ENCODE measurements at places on chromosomes 6 and 20.

DNA sequence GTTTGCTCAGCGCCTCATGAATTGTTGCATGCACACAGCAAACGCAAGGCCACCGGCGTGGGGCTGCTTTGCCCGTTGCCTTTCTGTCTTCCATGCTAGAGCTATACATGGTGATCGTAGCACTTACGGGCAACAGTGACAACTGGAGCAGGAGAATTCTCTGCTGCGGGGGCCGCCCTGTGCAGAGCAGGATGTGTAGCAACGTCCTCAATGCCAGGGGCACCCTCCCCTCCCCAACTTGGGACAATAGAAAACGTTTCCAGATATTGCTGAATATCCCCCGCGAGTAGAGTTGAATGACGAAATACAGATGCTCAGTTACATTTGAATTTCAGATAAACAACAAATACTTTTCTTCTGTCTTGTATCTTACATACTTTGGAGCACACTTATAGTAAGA lies 198.7 kb downstream of the TFAP2C start:
- DNase-seq, result no peak

DNA sequence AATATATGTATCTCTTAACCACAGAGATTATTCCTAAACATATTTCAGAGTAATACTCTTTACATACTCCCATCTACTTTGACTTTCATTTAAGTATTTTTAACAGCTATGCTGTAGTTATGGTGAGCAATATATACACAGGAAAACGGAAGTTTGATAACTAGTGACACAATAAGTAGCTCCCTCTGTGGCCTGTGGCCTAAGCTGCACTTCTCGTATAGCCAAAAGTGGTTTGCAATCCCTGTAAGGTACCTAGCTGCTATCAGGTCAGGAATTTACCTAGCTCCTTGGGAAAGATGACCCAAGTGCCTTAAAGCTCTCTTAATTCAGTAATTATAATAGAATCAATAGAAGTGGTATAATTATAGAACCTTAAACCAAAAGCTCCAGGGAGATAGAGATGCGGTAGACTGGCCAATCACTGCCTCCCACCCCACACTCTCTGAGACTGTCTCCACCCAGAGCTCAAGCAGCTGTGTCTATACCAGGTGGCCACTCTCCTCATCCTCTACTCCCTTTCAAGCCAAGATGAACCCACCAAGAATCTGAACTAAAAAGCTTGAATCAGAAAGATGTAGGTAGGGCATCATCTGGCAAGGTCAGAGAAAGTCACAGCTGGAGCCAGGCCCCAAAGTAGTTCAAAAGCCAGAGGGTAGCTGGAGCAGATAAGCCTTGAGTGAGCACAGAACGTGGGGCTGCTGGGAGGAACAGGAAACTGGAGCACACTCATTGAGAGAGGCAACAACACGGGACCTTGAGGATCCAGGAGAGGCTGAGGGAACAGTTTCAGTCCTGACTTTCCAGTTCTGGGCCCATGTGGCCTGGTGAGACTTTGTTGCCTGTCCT lies 84.9 kb upstream of the ASF1A start:
- no peak for DNase-seq

DNA sequence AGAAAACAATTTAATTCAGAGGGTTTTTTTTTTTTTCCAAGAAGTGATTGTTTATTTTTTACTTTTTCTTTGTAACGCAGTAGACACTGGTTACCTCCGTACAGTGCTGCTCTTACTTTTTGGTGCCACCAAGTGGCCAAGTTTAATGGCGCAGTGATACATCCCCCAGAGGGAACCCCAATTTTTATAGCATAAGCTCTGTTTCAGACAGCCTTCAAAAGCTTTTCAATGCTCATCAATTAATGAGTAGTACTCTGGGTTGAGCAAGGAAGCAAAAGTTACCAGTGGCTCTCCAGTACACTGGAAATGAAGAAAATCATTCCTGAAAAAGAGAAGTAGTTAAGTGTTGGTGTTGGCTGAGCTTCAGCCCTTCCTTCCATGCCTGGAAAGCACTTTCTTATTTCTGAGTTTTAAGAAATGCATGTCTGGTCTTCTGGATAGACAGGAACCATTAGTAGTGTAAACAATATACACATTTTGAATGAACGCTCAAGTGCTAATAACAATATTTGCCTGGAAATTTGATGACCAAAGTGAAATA lies 129.1 kb upstream of the SMLR1 start:
- peak; percentile 80 for DNase-seq

DNA sequence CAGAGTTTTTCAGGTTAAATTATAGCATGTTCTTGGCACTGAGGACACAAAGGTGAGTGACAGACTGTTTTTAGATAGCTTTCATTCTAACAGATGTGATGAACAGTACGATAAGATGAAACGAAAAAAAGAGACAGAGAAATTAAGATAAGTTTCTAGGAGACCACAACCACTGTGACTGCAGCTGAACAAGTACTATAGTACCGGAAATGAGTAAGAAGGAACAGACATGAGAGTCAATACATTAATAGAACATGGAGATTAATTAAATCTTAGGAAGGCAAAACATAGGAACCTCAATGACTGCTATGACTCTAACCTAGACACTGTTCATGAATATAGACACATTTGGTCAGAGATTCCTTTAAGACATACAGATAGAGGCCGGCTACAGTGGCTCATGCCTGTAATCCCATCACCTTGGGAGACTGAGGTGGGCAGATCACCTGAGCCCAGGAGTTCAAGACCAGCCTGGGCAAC lies 40.2 kb downstream of the HBS1L start:
- no peak for DNase-seq

DNA sequence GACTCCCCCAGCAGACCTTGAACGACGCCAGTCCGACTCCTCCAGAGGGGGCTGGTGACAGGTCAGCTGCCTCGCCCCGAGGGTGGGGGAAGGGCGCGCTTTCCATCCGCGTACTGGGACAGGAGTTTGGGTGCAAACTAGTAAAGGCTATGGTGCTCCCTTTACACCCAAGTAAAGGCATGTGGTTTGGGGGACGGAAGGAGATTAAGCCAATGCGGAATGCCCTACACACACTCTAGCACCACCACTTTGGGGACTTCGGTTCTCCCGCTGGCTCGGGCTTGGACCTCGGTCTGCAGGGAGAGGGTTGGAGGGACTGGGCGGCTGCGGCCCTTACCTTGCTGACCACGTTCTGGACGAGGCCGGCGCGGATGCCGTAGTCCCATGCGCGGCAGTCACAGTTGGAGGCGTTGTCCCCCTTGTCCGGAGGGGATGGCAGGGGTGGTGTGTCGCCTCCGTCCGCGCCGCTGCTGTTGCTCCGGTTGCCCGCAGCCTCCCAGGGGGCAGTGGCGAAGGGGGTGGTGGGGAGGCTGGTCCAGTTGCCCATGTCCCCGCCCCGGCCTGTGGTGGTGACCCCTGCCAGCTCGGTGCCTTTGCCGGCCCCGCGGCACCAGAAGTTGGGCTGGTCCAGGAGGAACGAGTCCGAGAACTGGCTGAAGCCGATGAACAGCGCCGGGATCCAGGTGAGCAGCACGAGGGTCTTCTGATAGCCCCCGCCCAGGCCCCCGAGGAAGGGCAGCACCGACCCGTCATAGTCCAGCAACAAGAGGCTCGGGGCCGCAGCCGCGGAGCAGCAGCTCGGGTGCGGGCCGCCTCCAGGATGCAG lies 1.1 kb downstream of the SLC22A23 start:
- DNase-seq, result peak; percentile 55

DNA sequence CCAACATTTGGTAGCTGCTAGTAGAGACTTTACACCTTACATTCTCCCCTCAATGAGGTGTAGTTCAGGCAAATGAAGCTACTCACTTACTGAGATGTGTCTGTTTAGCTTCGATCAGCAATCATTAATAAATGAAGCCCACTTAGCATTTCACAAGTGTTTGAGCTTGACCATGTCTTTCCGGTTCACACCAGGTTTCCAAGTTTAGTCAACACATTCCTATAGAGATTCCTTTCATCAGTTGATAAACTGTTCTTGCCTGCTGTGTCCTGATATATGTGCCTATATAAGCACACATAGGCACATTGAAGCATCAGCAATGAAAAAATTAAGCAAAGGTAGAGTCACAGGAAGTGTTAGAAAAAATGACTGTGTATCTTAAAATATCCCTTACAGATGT lies 150.0 kb downstream of the BTBD3 start:
- DNase-seq, result no peak

- DNase-seq, result no peak
Observed at GRCh38 chr20:47111576-47111975, 216.9 kb downstream of the EYA2 start.

DNA sequence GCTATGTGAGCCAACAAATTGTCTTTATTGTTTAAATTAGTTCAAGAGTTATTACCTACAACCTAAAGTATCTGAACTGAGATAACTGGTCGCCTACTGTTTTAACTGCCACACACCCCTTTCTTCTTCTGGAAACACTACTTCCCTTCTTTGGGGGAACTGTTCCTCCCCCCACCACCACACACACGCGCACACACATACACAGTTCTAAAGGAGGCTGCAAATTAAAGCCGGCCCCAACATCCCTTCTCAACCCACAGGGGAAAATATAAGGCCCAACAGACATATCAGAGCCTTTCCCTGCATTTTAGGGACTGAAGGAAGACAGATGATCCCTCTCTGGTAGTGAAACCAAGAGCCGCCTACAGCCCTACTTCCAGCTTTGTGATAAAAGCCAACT lies 348.0 kb upstream of the JARID2 start:
- DNase-seq, result no peak

GRCh38 chr20:53723621-53724020 lies 130.0 kb upstream of the ZNF217 start:
- no peak for DNase-seq

- no peak for DNase-seq
Observed at GRCh38 chr6:147441751-147442150, 66.7 kb upstream of the SAMD5 start.

- peak; percentile 97 for DNase-seq
Observed at GRCh38 chr6:41071923-41072835, at the start of gene OARD1. Gene OARD1 (minus strand): TSS chr6:41072356. CDS start chr6:41071634, 722 bp downstream.

DNA sequence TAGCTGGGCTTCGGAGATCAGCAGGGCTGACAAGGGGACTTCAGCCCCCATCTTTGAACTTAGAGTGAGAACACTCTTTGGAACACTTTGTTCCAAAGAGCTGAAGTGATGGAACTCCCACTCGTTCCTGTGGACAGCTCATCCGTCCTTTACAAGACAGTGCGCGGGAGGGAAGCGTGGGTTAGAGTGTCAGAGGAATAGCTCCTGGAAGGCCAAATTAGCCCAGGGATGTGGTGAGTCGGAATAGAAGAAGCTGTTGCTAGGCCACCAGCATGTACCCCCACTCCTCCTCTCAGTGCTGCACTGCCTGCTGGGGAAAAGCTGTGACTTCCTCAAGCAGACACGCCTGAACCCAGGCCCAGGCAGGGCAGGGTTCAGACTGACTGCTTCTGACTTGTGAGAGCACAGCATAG lies 1.7 kb downstream of the SDCBP2 start:
- peak; percentile 36 for DNase-seq

- DNase-seq, result no peak
Observed at GRCh38 chr6:40532349-40533000, 54.7 kb downstream of the LRFN2 start.

DNA sequence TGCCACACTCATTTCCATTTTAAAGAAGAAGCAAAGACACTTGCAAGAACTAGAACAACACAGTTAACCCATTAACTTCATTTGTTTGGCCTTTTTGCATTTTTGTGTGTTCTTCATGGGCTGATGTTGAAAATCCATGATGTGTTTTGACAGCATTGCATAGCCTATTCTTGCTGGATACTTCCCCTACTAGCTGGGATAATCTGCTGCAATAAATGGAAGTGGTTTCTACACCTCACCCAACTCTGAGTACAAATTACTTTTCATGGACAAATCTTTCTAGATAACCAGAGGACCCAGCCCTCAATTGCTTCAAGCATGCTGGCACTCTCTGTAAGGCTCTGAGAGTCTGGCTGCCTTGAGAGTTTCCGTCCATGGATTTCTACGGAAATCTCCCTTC lies 26.5 kb downstream of the CST9L start:
- no peak for DNase-seq

GRCh38 chr6:37221585-37222124 lies 35.9 kb upstream of the TBC1D22B start:
- DNase-seq, result no peak

- no peak for DNase-seq
Observed at GRCh38 chr6:18207438-18207837, 52.2 kb downstream of the KDM1B start.

GRCh38 chr20:38790200-38791053 lies 15.1 kb upstream of the PPP1R16B start:
- peak; percentile 43 for DNase-seq

DNA sequence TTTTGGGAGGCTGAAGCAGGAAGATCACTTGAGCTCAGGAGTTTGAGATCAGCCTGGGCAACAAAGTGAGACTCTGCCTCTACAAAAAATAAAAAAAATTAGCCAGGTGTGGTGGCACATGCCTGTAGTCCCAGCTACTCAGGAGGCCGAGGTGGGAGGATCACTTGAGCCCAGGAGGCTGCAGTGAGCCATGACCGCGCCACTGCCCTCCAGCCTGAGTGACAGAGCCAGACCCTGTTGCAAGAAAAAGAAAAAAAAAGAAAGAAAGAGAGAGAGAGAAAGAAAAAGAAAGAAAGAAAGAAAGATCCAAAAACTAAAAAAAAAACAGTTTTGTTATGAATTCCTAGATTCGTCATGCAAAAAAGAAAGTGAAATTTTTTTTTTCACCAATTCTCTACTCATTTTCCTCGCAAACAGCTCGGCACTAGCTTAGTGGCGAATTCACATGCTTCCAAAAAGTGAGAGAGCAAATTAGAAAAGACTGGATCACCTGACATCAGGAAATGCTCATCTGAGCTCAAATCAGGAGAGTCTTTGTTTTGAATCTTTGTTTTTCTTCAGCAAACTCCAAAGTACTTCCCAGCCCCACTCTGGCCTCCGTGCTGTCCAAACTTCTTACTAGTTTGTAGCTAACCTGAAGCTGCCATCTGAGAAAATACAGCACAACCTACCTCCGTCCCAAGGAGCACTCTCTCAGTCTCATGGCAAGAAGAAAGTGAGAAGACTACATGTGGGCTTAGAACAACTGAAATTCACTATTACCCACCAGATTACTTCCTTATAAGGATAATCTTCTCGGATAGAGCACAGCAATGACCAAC lies 27.0 kb downstream of the IPCEF1 start:
- no peak for DNase-seq

DNA sequence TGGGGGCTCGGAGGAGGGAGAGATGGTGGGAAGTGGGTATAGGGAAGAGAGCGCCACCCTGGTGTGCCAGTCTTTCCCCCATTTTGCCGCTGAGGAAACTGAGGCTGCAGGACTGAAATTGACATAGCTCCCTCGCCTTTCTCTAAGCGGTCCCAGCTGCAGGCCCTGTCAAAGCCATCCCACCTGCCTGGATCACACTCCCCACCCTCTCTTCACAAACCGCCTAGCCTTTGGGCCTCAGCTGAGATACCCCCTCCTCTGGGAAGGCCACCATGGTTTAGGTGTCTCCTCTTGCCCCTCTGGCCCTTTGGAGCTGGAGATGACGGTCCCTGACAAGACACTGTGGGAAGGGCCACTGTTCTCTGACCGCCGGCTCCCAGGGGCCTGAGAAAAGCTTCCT lies 16.9 kb downstream of the SRC start:
- no peak for DNase-seq

DNA sequence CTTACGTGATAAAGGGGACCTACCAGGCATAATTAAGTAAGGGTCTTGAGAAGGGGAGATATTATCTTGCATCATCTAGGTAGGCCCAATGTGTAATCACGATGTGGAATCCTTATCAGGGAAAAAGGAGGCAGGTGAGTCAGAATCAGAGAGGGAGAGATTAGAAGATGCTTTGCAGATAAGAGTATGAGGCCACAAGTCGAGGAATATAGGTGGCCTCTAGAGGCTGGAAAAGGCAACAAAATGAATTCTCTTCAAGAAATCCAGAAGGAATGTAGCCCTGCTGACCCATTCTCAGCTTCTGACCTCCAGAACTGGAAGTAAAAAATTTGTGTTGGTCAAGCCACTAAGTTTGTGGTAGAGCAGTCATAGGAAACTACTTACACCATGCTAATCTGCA lies 11.0 kb upstream of the ENPP4 start:
- no peak for DNase-seq

All from GM03348 (cell line).